ENCODE measurements at places on chromosomes 6 and 20.
A peak's percentile ranks its signal among the peaks of the same experiment; 100 is the strongest.

DNA sequence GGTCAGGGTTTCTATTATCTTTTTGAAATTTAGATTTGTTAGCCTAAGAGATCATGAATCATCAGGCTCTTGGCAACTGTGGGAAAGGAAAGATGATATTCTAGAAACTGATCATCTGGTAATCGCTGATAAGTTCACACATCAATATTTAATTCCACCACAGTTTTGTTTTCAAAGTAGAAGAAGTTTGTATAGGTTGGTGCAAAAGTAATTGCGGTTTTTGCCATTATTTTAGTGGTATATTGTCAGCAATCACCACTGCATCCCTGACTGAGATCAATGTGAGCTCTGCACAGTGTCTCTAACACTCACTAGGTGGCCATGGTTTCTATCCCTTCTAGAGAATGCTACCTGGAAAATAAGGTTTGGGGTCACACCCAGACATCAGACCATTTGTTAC is 17.0 kb upstream of the PXDC1 start:
- DNase-seq, result no peak

DNA sequence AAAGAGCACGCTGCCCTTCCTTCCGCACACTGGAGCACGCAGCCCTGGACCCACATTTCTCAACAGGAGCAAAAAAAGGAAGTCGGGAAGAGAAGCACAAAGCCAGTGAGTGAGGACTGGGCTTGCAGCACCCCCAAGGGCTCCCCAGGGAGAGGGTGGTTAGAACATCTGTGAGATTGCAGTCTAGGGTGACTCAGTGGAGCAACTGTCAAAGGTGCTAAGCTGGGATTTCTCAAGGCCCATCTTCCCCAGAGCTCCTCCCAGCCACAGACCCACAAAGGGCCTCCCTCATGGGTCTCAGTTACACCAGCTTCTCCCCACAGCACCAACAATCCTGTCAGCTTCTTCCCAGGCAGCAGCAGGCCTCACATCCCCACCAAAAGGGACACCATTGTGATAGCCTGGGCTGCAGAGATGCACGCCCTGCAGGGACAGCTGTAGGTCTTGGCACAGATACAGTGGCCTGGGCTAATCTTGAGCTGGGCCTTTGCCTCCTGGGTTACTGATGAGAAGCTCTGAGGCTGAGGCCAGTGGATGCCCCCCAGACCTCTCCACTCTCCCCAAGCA is 39.6 kb upstream of the CD93 start:
- peak; percentile 28 for DNase-seq

DNA sequence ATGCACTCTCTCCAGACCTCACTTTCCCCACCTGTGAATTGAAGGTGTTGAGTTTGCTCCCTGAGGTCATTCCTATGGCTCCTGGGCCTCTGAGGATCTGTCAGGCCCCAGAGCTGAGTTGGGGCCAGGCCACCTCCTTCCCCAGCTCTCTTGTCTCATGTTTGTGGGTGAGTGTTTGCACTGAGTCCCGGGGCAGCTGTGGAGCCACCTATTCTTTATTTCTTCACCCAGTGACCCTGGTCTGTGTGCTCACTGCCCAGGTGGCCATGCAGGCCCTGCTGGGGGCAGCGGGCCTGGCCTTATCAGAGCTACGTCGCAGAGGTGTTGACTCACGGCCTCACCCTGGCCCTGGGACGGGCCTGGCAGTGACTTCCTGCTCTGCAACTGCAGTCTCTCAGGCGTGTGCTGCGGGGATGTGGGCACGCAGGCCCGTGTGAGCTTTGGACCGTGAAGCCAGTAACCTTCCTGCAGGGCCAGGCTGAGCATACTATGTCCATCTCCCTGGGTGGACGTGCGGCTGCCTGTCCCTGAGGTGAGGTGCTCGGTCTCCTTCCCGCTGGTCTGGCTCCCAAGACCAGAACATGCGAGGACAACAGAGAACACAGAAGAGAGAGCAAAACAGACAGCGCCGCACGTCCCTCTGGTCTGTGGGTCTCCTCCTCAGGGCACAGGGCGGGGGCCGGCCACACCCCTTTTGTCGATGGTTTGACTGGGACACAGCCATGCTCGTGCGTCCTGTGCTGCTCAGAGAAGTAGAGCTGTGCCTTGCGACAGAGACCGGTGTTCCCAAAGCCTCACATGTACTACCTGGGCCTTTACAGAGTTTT is 12.1 kb downstream of the TMEM181 start:
- DNase-seq, result peak; percentile 87

DNA sequence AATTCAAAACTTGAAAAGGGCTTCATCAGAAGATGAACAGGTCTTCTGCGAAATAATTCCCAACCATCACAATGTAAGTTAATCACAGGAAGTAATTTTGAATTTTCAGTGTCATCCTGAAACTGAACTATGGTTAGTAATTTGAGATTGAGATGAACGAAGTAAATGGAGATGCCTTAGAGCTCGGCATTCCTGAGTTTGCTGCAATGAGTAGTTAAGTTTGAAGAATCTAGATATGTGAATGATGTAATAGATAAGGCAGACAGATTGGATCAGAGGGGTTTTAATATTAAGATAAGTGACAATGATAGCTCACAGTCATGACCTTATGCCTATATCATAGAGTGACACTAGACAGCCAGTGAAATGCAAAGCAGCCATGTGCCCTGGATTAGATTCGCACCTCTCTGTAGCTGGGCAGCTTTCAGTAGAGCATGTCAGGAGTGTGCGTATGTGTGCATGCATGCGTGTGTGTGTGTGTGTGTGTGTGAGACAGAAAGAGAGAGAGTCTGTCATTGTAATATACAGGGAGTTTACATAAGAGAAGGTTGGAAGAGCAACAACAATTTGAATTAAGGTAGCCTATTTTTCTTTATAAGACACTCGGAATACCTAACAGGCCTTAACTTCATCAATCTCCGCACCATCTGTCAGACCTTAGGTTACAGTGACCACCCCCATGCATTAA is 233.0 kb downstream of the GMPR start:
- peak; percentile 14 for DNase-seq

DNA sequence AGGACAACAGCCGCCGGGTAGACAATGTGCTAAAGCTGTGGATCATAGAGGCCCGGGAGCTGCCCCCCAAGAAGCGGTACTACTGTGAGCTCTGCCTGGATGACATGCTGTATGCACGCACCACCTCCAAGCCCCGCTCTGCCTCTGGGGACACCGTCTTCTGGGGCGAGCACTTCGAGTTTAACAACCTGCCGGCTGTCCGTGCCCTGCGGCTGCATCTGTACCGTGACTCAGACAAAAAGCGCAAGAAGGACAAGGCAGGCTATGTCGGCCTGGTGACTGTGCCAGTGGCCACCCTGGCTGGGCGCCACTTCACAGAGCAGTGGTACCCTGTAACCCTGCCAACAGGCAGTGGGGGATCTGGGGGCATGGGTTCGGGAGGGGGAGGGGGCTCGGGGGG is 16.7 kb upstream of the ZBTB9 start:
- no peak for DNase-seq

DNA sequence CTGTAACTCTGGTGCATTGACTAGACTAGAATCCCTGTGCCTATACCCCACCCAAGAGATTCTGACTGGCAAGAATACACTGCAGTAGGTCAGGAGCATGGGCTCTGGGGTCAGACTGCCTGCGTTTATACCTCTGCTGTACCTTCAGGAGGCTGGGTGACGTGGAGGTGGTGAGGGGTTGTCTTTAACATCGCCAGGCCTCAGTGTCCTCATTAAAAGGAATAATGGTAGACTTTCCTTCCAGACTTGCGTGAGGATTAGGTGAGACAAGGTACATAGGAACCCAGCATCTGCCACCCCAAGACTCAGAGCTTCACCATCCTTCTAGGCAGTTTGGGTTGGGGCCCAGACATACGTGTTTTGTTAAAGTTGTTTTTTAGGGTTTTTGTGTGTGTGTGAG is 44.3 kb downstream of the TM9SF4 start:
- no peak for DNase-seq

- no peak for DNase-seq
These were observed 144.1 kb upstream of the BACH2 start for GRCh38 chr6:90440586-90441283.
